ENCODE measurements at places on chromosomes 4 and X.

DNA sequence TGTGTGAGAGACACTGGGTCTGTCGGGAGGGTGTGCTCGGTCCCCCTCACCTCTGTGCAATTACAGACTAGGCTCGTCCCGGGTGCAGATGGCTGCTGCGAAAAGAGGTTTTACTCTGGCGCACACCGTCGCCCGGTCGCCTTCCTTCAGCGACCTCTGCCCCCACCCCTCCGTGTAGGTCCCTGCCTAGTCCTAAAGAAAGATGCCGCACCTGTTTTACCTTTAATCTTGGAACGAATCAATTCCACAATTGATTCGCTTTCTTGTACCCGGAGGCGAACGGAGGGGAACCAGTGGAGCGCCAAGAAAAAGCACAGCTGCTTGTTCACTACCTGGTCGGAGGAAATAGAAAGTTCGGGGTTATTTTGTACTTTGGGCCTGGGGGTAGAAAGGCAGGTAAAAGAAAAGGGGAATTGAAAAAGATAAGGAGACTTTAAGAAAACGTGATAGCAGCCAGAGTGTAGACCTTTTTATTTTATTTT, 1.2 kb downstream of the NPNT start:
- no peak for DNase-seq

- DNase-seq: no peak
Measured at GRCh38 chr4:47612116-47613023, 127.3 kb downstream of the ATP10D start.

- DNase-seq: no peak
Measured at GRCh38 chr4:61571761-61572559, 371.8 kb downstream of the ADGRL3 start.

DNA sequence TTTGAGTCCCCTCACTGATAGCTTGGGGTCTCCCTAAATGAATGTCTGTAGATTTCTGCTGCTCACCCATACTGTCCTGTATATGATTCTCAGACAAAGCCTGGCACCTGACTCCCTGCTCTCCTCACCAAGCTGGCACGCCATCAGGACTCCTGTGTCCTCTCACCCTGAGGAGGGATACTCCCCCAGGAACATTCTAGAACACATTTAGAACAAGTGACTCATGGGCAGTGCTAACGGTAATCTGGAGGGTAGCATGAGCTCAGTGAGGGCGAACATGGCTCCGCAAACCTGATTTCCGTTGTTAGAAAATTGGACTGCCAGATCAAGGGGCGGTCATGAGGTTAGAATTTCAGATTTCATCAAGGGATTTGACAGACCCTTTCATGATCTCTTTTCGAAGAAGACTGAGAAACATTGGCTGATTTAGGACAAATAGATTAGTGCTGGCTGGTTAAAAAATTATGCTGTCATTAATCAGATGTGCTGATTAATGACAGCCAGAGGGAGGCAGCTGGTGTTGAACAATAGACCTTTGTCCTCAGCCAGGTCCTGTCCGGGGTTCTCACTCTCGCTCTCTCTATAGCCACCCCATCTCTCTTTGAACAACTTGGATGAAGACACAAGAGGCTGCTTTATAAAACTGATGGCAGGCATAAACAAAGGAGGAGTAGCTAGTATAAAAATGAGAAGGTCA, 244.3 kb downstream of the PTTG2 start:
- no peak for DNase-seq

DNA sequence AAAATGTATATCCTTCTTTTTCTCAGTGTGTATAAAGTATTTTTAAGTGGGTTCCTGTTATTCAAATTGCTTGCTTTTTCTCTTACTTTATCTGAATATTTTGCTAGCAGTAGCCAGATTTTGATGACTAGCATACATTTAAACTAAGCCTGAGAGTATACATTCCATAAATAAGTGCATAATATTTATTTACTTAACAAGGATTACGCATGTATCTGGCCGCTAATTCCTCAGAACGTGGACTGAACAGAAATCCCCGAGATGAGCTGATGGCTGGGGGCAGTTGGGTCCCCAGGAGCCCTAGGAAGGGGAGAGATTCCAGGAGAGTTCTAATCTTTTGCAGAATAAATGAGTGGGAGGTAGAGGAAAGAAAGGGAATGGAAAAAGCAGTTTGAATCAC, 91.0 kb downstream of the PHOX2B start:
- no peak for DNase-seq

GRCh38 chr4:168337550-168337940, 19.0 kb upstream of the DDX60 start:
- DNase-seq: no peak

DNA sequence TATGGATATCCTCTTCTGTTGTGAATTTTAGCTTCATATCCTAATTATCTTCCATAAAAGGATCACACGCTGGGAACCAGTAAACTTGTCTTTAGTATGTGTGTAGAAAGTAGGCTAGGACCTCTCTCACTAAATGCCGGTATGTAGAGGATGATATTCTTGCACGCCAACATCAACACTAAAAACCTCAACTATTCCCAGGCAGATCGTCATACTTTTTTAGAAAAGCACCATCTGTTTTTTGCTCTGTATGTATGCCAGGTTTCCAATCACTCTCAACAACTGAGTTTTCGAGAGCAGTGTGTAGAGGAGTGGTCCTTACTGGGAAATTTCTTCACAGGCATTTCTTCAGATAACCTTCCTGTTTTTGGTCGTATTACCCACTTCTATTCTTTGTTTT, 283.6 kb downstream of the GALNTL6 start:
- DNase-seq: no peak

GRCh38 chrX:40164751-40165150, 67.0 kb upstream of the BCOR start:
- DNase-seq: no peak

- no peak for DNase-seq
Measured at GRCh38 chrX:11401966-11402365, 108.8 kb downstream of the AMELX start.

GRCh38 chr4:1493540-1494287, 87.5 kb upstream of the NKX1-1 start:
- DNase-seq: no peak

GRCh38 chr4:87965501-87965975, 10.0 kb upstream of the SPP1 start:
- no peak for DNase-seq

GRCh38 chrX:332916-333610, 14.5 kb upstream of the GTPBP6 start:
- peak; percentile 5 for DNase-seq

- DNase-seq: no peak
Measured at GRCh38 chrX:103585411-103586313, at the start of gene TCEAL4. Gene TCEAL4, plus strand, starts transcription at chrX:103585515. Its CDS starts 1,161 bp downstream, at chrX:103586676.

DNA sequence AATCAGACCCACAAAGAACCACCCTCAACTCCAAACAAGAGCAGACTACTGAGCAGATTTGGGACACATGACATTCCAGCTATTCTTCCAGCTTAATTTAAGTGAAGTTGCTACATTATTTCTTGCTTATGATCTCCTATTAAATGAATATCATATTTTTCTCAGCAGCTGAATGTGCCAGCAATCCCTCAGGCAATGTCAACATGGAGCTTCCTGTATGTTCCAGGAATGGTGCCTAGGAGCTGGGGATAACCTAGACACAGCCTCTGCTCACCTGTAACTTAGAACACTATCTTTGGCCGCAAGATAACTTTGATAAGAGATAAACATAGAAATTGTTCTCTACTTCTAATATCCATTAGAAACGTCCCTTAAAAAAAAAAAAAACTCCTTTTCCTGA, 274.4 kb upstream of the RASGEF1B start:
- no peak for DNase-seq

GRCh38 chr4:124202099-124202498, 510.4 kb downstream of the ANKRD50 start:
- DNase-seq: no peak

- DNase-seq: no peak
Measured at GRCh38 chrX:8305350-8305749, 134.3 kb upstream of the VCX2 start.

DNA sequence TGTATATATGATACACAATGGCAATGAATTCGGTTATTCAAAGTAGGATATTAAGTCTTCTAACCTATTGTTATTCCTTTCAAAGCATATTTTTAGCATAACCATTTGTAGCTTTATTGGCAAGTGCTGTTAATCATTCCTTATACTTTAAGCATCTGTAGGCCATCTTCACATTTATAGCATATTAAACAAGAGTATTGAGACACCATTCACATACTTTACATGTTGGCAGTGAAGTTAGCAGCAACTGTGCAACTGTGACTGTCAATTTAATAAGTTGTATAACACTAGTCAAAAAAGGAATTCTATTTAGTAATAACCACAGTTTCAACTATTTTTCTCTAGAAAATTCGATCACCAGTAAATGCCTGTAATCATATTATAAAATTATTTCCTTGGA, 107.3 kb upstream of the MYOZ2 start:
- DNase-seq: no peak

DNA sequence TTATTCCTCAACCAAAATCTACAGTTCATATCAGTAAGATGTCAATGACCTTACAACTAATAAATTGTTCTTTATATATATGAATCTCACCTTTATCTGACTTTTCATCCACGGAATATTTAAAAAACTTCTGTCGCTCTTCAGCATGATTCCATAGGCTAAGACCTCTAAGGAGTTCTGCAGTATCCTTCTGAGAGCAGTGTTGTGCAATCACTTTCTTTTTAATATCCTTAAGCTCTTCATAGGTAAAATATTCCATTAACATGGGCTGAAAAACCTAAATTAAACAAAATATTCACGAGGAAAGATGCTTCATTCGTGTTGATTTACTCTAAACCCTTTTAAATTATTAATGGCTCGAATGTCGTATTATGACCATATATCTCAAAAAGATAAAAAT, 16.7 kb downstream of the FBXL5 start:
- DNase-seq: no peak

DNA sequence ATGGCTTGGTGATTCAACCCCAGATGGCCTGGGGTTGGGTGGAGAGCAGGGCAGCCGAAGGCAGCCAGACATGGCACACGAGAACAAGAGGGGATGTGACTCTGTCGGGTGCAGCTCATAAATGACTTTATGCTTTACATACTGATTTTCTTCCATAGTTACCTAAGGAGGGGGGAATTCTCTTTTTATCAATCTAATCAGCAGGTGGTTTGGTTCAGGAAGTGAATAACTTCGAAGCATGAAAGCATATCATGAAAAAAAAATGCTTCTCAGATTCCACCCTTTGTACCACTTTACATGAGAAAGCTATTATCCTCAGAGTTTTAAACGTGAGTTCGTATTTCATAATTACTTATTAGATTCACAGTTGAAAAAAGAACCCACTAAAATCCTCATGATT, 908.9 kb upstream of the LCORL start:
- DNase-seq: no peak

DNA sequence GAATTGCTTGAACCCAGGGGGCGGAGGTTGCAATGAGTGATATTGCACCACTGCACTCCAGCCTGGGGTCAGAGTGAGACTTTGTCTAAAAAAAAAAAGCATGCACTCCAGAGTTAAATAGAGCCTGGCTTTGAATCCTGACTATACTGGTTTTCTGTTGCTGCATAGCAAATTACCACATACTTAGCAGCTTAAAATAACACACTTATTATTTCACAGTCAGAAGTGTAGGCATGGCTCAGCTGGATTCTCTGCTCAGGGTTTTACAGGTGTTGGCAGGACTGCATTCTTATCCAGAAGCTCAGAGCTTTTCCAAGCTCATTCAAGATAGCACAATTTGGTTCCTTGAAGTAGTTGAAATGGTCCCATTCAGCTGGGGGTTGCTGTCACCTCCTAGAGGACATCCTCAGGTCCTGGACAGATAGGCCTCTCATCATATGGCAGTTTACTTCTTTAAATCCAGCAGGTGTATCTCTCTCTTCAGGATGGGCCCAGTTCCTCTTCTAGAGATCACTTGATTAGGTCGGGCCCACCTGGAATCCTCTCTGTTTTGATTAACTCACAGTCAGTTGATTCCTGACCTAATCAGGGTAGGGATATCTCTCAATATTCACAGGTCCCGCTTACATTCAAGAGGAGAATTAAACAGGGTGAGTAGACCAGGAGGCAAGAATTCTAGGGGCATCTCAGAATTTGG, 26.8 kb downstream of the DOCK11 start:
- no peak for DNase-seq

DNA sequence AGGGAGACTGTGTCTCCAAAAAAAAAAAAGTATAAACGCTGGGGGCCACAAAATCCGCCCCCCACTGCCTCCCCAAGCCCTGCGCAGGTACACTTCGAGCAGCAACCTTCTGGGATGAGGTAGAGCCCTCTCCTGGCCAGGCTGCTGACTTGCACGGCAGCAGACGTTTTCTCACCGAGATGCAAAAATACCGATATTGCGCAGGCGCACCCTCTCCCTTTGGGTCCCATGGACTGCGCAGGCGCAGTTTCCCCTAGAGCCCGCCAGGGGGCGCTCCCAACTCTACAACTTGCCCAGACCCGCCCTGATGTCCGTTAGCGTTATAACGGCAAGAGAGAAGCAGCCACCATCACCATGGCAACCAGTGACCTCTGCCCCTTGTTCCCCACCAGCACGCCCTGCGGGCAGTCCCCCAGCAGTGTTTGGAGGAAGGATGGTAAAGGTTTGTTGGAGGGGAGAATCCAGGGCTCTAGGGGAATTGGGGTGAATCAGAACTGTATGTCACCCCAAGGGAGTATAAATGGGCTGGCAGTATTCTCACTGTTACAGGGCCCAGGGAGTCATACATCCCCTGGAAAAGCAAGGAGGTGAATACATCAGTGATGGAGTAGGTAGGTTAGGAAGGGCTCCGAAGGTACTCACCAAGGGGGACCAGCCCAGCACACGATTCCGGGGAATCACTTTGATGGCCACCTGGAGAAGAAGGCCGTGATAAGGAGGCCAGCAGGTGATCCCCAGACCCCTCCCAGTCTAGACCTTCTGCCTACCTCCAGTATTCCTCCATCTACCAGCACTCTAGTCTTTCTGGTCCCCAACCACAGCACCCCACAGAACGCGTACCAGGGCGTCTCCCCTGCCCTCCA, 1.5 kb downstream of the PIM2 start:
- DNase-seq: peak; percentile 87

DNA sequence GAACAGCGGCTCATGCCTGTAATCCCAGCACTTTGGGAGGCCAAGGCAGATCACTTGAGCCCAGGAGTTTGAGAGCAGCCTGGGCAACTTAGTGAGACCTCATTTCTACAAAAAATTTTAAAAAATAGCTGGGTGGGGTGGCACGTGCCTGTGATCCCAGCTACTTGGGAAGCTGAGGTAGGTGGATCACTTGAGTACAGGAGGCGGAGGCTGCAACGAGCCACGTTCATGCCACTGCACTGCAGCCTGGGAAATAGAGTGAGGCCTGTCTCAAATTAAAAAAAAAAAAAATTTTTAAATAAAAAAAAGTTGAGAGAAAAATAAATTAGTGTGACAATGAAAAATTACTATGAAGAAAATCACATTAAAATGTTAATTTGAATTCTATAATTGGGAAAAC, 10.5 kb downstream of the VEGFC start:
- DNase-seq: no peak

All from omental fat pad (tissue), 4 donors.